ENCODE measurements at places on chromosomes 3 and 15.

GRCh38 chr3:30268288-30268687 lies 338.1 kb upstream of the TGFBR2 start:
- DNase-seq: no peak

- no peak for DNase-seq
These were observed 172.6 kb upstream of the PPP2R3A start for GRCh38 chr3:135792858-135793475.

- DNase-seq: no peak
These were observed 55.1 kb upstream of the ICE2 start for GRCh38 chr15:60534051-60534450.

DNA sequence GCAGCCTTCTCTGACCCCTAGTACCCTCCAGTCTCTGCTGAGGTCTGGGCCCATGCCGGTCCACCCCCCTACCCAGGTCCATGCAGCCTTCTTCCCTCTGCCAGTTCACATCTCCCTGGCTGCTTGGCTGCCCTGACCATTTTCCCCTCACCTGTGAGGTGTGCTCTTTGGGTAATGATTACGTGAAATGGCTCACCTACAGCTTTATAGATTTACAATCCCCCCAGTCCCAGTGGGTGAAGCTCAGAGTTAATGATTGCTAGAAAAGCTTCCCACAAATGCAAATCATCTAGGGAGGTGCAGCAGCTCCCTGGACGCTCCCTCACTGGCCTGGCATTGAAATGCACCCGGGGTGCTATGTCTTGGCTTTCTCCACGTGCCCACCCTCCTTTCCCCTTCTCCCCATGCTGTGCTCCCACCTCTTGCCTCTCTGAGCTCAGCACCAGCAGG lies 18.7 kb downstream of the PAQR5 start:
- no peak for DNase-seq

- DNase-seq: no peak
These were observed 58.5 kb downstream of the GPR160 start for GRCh38 chr3:170096342-170096741.

DNA sequence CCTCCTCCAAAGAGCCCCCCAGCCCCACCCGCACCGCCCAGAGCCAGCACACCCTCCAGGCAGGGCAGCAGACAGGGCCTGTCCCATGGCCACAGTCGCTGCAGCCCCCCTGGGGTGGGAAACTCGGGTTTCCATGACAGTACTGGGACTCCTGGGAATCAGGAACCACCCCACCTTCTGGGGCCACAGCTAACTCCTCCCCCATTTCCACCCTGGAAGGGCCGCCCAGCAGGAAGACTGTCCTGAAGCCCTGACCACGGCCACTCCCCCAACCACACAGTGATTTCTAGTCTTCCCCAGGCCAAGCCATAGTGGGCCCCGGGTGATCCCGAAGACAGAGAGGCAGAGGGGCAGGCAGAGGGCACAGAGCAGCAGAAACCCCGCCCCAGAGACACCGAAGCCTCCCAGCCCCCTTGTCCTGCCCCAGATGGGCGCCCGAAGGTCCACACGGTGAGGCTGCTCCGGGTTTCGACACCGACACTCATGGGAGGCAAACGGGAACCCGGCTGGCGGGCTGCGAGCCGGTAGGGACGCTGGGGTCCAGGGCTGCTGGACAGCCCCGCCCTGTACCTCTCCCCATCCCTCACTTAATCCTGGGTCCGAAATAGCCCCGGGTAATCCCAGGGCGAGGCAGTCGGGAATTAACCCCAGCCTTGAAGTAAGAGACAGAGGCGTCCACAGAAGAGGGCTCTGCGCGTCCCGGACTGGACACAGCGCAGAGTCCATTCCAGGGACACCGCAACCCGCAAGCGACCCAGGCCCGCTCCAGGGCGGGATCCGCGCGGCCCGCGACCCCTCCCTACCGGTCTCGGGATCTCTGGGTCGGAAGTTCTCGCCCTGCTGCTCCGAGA lies 138.4 kb downstream of the NUP210 start:
- DNase-seq: no peak

DNA sequence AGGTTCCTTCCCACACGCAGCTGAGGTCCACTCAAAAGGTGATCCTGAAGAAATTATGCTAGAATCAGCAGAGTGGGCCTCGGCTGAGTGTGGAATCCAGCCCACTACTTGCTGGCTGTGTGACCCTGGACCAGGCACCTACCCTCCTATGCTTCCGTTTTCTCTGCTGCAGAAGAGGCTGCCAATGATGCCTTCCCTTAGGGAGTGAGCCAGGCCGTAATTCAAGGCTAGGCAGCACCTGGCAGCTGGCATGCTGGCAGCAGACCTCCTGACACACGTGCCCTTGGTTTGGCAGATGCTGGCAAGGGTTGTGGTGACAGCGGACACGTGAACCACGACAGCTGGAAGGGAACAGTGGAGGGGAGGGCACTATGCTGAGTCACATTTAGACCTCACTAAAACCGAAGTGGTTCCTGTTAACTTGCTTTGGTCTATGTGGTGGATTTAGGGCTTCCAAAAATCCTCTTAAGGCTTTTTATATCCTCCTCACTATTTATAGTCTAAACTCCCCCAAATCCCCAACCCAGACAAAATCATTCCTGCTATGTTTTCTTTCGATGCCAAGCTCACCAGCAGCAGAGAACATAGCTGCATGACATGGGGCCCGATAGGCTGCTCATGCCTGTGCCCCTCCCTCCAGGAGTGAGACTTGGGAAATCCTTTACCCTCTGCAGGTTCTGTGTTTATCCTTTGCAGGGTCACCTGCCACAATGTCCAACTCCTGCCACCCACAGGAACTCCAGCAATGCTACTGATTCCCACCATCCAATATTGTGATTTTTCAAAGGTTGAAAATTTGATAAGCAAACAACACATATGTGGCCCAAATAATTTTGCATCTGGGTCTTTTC lies 10.6 kb upstream of the PCSK6 start:
- DNase-seq: no peak

- no peak for DNase-seq
These were observed 67.9 kb downstream of the GADL1 start for GRCh38 chr3:30826531-30826942.

- DNase-seq: no peak
These were observed 1003.9 kb upstream of the NR2F2 start for GRCh38 chr15:95326431-95327182.

GRCh38 chr3:5187920-5188418 lies 462 bp downstream of the EDEM1 start:
- DNase-seq: no peak

DNA sequence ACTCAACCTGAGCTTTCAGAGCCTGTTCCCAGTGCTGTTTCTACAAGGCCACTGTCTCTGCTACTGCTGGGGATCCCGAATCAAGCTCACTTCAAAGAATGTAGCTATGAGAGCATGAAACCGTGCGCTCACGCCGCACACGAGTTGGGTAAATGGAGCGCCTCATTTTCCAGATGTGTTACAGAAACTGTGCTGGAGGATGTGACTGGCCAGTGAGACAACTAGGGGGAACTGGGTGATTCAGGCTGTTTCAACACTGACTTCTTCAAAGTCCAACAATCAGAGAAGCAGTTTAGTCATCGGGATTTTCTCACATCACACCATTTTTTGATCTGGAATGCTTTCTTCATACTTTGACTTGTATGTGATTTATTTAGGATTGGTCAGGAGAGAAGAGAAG lies 3.5 kb downstream of the ZNF710 start:
- no peak for DNase-seq

DNA sequence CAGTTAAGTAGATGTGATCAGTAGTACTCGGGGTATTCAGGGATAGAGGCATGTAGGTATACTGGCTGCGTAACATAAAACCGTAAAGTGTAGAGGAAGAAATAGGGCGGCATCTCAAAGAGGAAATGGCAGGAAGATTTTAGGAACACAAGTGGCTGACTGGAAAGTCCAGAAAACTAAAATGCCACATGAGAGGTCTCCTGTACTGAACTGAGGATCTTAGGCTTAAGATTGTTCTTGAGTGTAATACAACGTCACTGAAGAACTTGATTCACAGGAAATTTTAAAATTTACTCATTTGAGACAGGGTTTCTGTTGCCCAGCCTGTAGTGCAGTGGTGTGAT lies 2.3 kb upstream of the LMLN start:
- DNase-seq: no peak

GRCh38 chr3:10292505-10293419 lies at the start of gene GHRL:
Gene GHRL (minus strand): TSS chr3:10292947. CDS start chr3:10290180, 2,767 bp downstream.
- no peak for DNase-seq

DNA sequence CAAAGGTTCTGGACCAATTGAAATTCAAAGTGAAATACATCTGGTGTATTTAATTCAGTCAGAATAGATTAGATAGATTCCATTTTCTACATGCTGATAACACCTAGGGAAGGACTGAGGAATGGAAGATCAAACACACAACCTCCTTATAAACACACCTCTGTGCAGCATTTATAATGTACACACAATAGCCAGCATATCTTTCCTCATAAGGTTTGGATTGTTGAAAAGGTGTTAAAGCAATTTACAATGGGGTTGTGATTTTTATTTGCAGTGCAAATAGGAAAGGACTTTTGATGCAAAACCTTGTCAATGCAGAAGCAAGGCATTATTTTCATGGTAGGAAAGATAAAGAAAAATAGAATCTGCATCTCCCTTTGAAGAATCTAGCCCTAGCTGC lies 448.9 kb upstream of the KCNMB2 start:
- DNase-seq: no peak

- DNase-seq: no peak
These were observed 2.0 kb downstream of the SNRK start for GRCh38 chr3:43288366-43288765.

- DNase-seq: no peak
These were observed 44.6 kb downstream of the LRRC28 start for GRCh38 chr15:99295840-99296239.

DNA sequence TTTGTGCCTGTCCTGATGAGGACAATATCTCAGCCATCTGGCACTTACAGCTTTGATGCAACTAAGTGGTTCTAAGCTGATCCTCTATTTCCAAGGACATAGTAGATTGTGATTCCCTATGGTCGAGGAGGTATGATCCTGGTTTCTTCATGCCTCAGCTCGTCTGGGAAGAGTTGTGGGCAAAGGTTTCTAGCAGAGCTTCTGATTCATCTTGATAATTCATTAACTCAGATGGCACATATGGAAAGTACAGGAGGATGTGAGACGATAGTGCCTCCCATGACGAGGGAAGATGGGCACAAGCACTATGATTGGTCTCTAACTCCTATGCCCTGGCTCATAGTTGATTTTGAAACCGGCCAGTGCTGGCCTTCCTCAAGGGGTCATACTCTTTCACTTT lies 334.2 kb upstream of the SEMA6D start:
- no peak for DNase-seq

- DNase-seq: no peak
These were observed 126.5 kb upstream of the DLG1 start for GRCh38 chr3:197424674-197425484.

- DNase-seq: no peak
These were observed 38.0 kb upstream of the CBLB start for GRCh38 chr3:105906836-105907235.

- no peak for DNase-seq
These were observed 604.9 kb upstream of the KCNMB2 start for GRCh38 chr3:177931346-177931745.

- DNase-seq: no peak
These were observed 14.6 kb downstream of the PRR20G start for GRCh38 chr3:127273206-127273605.

DNA sequence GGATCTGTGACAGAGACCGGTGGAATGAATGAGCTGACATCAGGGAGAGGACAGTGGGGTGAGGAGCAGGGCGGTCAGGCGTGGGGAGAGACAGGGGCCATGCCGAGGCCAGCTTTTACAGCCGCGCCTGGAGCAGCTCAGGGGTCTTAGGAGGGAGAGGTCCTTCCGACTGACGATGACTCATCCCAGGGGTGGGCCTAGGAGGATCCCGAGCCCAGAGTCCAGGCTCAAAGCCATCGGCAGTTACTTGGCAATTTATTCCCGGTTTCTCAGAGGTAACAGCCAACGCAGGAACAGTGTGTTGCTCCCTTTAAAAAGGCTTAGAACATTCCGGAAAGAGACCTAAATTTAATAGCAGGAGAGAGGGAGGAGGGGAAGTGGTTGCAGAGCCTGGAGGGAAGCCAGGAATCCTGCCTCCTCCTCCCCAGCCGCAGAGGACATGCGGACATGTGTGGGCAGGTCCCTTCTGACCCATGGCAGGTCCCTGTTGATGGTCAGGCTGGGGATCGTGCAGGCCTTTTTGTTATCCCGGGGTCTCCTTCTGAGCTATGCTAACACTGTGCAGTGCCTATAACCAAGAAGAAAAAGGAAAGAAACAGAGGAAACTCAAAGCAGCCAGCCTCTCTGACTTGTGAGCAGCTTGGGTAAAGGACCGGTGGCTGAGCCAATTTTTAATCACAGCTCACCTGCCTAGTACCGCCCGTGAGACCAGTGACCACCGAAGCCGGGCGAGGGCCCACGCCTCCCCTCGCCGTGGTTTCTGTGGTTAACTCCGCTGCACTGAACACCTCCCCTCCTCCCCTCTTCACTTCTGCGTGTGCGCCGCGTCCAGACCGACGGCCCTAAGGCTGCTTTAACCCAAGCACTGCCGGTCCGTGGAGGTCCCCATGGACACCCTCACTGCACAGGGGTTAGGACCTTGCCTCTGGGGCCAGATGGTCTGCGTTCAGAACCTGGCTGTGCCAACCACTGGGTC lies 392.4 kb upstream of the PROK2 start:
- DNase-seq: peak; percentile 2
